WERI-Rb-1 (cell line): ENCODE measurements at places on chromosomes 4 and X.
A peak's percentile ranks its signal among the peaks of the same experiment; 100 is the strongest.

GRCh38 chrX:153539171-153539978 lies 21.9 kb downstream of the ATP2B3 start:
- peak; percentile 92 for DNase-seq

GRCh38 chr4:48653217-48654014 lies 126.7 kb downstream of the FRYL start:
- no peak for DNase-seq

GRCh38 chr4:122997463-122998101 lies 75.2 kb upstream of the NUDT6 start:
- DNase-seq = no peak

DNA sequence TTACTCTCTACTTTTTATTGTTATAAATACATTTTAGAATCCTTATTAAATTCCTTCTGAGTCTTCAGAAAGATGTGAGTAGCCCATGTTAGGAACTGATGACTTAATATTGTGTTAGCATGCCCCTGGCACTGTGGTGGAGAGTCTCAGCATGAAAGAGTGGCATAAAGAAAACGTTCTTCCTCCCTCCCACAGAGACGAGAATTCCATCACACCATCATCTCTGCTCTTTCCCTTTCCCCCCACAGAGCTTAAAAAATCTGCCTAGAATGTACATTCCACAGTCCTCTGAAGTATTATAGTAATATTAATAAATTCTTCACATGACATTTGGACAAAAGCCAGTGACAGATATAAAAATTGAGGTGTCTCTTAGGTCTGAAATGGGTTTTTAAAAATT lies 117.8 kb upstream of the DKK2 start:
- no peak for DNase-seq
